Hippocampal formation (tissue), 2 donors: ENCODE measurements at places on chromosomes 7 and 10.
A peak's percentile ranks its signal among the peaks of the same experiment; 100 is the strongest.

GRCh38 chr10:43594944-43595589, 11.2 kb upstream of the ZNF485 start:
- DNase-seq, result no peak

- no peak for DNase-seq
These were observed 5.2 kb downstream of the ADAP1 start for GRCh38 chr7:949021-949934.

GRCh38 chr10:27624941-27625340, 120.7 kb downstream of the MKX start:
- DNase-seq, result no peak

- no peak for DNase-seq
These were observed 666 bp downstream of the HNRNPF start for GRCh38 chr10:43408331-43408709.

DNA sequence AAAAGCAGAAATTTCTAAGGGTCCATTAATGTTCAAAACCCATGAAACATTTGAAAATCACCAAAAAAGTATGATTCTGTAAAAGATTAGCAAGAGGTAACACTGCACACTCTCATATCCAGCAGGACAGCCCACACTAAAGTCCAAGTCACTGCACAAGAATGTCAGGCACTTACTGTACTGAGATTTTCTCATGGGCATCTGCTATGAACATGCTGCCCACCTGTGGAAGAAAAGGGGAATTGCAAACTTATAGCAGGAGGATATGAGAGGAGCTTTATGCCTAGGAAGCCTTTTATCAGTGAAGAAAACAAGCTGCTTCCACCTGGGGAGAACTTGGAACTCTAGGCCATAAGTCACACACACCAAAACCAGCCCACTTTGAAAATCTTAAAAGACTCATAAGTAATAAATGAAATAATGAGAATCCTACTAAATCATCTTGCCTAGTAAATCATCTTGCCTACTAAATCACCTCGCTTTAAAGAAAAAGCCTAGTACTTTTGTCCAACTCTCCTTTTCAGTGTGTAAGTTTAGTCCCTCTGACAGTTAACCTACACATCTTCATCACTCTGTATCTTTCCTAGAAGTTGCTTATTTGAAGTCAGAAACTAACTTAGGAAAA, 46.1 kb downstream of the ARMH3 start:
- DNase-seq, result peak; percentile 70

- no peak for DNase-seq
These were observed 355.5 kb downstream of the GLRX3 start for GRCh38 chr10:130491693-130492050.

DNA sequence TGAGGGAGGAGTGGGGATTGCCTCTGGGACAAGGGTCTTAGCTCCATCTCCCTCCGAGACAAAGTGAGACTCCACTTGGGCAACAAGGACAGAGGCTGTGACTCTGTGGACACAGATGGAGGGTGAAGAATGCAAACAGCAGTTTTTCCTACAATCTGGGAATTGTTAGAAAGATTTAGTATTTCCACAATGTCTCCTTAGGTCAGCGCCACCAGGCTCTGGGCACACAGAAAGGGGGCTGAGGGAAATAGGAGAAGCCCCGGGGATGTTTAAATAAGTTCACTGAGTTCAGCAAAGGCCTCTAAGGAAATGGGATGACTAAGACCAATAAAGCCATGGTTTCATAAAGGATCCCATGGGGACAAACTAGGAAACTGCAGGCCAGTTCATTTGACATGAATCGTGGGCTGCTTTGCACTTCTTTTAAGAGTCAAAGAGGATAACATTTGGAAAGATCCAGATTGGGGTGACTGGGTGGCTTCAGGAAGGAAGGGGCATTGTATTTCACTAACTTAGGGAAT, 219.8 kb upstream of the GLI3 start:
- DNase-seq, result no peak

DNA sequence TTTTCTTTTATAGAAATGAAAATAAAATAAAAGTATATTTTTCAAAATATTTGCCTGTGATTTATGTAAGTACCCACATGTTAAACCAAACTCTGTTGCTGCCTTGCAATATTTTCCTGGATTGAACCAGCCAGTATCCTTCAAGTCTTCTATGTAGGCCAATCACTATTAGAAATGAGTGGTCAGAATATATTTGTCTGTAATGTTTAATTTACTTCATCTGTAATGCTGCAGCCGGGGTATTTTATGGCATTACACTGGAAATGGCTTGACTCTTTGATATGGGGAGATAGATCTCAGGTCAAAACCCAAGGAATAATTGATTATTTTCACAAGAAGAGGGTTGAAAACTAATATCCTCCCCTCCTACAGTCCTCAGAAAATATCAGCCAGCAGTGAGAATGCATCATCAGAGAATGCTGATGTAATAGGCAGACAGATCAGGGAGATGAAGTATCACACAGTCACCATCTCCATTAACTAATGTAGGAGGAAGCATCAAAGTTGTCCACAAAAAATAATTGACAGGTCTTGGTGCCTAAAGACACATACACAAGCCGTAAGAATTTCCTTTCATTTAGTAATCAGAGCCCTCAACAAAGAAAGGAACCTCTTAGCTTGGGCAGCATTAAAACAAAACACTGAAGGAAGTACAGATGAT, 82.5 kb downstream of the VWDE start:
- no peak for DNase-seq

DNA sequence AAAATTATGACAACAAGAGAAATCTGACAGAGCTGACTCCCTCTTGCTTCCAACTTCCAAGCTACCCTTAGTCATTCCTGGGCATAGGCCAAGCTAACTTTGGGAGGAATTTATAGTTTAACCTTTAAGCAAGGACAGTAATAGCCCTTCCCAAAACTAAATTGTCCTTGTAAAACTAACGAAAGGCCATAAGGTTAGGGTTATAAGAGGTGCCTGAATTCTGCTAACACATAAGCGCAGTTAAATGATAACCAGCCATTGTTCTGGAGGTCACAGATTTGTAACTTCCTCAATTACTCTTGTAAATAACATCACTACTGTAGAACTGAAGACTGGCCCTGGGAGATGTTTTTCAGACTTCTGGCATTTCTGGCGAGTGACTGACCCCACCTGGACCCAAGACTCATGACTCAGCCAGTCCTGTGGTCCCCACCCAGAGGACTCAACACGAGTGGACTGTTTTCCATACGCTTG, 481.2 kb downstream of the KCNMA1 start:
- DNase-seq, result no peak

- no peak for DNase-seq
These were observed 11.6 kb downstream of the GHRHR start for GRCh38 chr7:30975256-30975899.

DNA sequence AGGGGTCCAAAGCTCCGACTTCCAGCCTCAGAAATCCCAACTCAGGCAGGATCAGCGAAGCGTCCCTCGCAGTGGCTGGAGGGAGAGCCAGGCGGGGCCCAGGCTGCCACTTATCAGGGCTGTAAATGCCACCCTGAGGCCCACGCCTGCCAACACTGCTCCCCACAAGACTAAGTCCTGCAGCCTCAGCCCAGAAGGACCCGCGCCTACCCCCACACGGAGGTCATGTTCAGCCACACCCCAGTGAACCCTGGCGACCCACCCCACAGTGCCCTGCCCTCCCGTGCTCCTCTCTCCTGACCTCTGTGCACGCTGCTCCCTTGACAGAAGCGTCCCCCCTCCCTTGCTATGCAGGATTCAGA, 3.2 kb downstream of the PSMG3 start:
- no peak for DNase-seq

DNA sequence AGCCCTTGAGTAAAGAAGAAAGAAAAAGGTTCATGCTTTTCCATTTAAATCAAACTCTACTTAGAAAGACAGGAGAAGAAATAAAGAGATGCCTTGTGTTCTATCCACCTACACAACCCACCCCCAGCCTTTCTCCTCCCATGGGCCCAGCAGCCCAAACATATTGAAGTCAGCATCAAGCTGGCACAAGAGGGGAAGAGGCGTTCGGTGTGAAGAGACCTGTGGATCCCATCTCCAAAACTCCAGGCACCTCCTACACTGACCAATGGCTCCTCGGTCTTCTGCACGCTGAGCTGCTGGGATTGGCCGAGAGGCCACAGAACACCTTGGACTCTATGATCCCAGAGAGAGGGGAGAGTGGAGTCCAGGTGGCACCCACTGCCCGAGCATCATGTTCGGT, 66.0 kb upstream of the CELF2 start:
- DNase-seq, result no peak
